ENCODE measurements at places on chromosomes 16 and 17.

DNA sequence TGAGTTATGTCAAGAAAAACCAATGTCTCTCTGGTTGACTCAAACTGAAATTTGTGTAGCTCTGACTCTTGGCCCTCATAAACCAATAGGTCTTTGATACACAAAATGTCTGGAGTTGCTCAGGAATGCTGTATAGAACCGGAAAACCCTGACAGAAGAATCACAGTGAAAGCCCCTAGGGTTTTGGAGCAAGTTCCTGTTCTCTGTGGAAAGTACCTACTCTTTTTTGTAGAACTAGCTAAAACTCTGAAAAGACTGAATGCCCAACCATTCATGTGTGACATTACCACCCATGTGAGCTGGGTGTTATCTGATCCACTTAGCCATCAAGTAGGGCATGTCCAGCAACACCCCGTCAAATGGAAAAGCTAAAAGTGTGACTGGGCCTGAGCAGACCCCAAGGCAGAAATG is 28.8 kb downstream of the CCL4 start:
- DNase-seq, result no peak

DNA sequence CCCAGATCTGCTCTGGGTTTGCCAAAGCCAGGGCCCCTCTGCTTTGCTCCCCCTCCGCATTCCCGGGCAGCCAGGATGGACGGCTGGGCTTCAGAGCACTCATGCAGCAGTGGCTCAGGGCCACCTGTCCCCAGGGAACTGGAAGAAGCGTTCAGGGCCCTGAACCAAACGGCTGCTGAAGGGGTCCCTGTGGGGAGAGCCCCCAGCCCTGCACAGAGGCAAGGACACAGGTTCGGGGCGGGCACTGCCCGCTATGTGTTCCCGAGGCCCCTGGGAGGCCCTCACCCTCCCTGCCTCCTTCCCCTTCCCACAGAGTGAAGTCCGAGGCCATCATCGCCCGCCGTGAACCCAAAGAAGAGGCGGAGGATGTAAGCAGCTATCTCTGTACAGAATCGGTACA is 10.4 kb downstream of the NME3 start:
- no peak for DNase-seq

DNA sequence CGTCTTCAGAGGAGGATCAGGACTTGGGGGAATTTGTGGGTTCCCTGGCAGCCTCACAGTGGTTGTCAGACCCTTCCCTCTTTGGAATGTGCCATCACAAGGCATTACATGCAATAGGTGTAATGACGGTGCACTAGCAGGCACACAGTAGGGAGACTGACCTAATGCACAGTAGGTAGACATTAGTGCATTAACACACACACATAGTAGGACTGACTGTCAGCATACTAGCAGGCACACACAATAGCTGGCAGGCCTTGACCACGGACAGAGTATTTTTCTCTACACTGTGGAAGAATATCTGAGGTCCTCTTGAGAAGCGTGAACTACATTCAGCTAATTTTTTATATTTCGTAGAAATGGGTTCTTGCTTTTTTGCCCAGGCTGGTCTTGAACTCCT is 10.9 kb upstream of the UBALD2 start:
- DNase-seq, result no peak

GRCh38 chr16:56741399-56741798 is 11.5 kb downstream of the NUP93 start:
- no peak for DNase-seq
